Activated gamma-delta T cell (primary cell): ENCODE measurements at places on chromosomes 2 and 18.

DNA sequence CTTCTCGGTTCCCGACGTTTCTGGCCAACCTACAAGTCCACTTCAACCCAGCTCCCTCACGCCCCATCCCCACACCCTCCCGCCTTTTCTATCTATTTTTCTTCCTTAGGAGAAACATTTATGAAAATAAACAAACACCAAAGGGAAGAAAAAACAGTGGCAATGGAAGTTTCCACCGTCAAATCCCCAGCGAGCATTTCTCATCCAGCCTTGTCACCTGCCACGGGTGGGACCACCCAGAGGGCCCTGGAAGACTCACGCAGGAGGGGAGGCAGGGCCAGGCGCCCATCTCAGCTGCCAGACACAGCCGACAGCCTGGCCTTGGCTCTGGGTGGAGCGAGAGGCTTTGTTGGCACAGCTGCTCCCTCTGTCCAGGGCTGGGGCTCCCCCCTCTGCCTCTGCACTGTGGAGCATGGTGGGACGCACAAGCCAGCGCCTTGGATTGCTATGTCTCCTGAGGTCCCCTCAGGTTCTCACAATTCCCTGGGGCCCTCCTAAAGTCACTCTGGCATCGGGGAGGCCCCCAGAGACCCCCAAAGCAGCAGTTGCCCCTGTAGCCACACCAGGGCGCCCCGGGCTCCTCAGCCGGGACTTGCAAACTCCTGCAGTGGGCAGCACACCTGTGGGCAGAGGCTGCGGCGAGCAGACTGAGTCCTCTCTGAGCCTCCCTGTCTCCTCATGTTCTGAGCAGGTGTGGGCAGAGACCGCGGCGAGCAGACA is 395.7 kb upstream of the SALL3 start:
- no peak for DNase-seq

- DNase-seq, result no peak
Observed at GRCh38 chr2:186382932-186383331, 103.1 kb upstream of the ZC3H15 start.

- no peak for DNase-seq
Observed at GRCh38 chr2:238187618-238188548, 15.6 kb downstream of the ILKAP start.

GRCh38 chr2:11416186-11416585 is 49.8 kb downstream of the E2F6 start:
- DNase-seq, result no peak

GRCh38 chr18:24488824-24489493 is 28.5 kb downstream of the HRH4 start:
- no peak for DNase-seq

DNA sequence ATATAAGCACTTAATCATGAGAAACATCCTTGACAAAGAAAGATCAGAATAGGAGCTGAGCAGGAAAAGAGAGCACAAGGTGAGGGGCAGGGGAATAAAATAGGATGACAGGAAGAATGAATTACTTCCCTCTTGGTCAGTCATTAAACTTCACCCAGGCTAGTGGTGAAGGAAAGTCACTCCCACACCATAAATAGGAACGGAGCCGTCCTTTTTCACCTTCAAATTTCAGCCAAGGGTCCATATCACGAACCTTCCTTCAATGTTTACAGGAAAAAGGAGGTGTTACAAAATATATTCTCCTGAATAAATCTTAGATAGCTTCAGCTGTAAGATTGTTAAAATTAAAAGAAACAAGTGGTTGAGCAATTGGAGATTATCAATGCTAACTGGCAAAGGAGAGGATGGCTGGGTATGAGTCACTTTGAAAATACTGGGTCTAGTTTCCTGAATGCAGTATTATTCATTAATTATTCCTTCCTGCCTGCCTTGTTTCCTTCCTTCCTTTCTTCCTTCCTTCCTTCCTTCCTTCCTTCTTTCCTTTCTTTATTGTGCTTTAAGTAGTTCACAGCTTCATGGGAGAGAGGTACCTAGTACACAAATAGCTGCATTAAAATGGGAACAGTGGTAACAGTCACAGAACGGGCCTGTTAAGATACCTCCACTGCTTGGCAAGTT is 292.3 kb upstream of the ID2 start:
- no peak for DNase-seq

GRCh38 chr2:10954416-10954815 is 42.7 kb downstream of the KCNF1 start:
- DNase-seq, result no peak

- DNase-seq, result no peak
Observed at GRCh38 chr2:216257089-216257488, 115.2 kb downstream of the MARCHF4 start.

GRCh38 chr2:189658306-189659212 is 2.7 kb upstream of the ASNSD1 start:
- no peak for DNase-seq

DNA sequence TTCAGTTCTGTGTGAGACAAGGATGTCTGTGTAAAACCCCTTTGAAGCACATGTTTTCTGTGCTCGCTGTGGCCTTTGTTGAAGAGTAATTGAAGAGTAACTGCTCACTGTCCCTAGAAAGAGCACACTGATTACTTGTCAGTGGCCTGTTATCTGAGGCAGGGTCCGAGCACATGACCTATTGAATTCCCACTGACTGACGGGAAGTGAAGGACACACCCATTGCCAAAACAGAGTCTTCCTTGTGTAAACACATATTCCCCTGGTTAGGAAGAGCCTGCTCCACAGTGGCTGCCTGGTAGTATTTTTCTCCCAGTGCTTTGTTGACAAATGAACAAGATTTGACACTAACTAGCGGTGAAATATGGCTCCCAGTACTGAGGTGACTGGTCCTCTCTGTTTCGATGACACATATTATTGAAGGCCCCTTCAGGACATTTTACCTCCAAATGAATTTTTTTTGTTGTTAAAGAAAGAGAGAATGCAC is 148.5 kb upstream of the GYPC start:
- DNase-seq, result no peak

DNA sequence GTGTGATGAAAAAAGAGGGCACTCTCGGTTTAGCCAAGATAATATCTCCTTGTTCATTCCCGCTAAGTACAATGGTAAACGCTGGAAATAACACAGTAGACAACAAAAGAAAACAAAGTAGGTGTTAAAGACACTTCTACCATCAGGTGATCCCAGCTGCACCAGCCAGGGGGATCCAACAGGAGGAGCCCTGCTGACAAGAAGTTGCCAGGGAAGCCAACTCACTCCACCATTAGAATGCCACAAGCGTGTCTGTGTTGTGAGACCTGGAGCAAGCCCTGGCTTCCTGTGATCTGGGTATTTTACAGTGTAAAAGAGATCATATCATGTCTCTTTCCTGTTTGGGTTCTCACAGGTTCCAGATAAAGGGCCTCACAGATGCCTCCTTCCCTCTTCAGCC is 117.0 kb downstream of the GRB14 start:
- no peak for DNase-seq

GRCh38 chr2:112622528-112622849 is 23.2 kb upstream of the SLC20A1 start:
- DNase-seq, result no peak

DNA sequence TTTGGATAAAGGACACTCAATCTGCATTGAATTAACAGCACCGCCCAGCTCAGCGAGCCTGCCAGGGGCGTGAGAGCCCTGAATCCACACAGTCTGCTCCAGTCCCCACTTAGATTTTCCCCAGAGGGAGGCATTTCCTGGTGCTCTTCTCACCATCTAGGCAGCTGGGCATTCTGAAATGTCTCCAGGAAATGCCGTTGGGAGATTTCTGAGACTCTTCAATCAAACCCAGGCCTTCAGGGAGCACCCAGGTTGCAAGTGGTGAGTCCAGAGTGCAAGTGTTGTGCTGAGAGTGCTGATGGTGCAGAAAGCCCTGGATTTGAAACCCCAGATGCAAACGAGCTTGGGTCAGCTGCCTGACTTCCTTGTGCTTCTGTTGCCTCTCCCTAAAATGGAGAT is 23.4 kb upstream of the TMEM37 start:
- DNase-seq, result no peak

DNA sequence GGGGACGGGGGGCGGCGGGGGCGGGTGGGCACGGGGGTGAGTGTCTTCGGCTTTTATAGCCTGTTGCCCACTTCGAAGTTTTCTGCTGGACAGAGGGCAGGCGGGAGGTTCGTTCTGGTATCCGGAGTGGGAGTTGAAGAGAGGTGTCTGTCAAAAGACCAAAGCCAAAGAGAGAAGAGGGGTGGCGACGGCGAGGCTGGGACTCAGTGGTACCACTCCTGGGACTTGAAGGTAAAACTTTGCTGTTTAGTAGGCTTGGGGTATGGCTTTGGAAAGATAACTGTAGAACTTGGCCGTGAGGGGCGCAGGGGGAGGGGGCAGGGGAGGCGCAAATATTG is 215.8 kb upstream of the DTNA start:
- no peak for DNase-seq

GRCh38 chr2:155190342-155190741 is 491.8 kb downstream of the KCNJ3 start:
- DNase-seq, result no peak

GRCh38 chr2:176885001-176885643 is 327.5 kb upstream of the HNRNPA3 start:
- no peak for DNase-seq

DNA sequence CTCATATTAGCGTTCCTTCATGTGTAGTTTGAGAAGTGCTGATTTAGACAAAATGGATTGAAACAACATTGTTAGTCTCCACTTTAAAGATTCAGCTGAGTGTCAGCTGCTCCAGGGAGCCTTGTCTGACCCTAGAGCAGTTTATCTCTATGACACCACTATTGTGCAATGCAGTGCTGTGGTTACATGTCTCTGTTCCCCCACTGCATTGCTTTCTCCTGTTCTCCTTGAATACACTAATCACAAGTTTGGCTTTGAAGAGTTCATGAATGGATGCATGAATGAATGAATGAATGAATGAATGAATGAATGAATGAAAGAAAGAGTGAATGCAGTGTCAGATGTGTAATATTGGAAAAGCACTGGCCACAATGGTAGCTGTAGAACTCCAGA is 38.3 kb downstream of the GCG start:
- DNase-seq, result no peak

GRCh38 chr2:133503323-133503722 is 64.9 kb downstream of the NCKAP5 start:
- DNase-seq, result no peak

- no peak for DNase-seq
Observed at GRCh38 chr2:690799-691198, 13.6 kb upstream of the TMEM18 start.

DNA sequence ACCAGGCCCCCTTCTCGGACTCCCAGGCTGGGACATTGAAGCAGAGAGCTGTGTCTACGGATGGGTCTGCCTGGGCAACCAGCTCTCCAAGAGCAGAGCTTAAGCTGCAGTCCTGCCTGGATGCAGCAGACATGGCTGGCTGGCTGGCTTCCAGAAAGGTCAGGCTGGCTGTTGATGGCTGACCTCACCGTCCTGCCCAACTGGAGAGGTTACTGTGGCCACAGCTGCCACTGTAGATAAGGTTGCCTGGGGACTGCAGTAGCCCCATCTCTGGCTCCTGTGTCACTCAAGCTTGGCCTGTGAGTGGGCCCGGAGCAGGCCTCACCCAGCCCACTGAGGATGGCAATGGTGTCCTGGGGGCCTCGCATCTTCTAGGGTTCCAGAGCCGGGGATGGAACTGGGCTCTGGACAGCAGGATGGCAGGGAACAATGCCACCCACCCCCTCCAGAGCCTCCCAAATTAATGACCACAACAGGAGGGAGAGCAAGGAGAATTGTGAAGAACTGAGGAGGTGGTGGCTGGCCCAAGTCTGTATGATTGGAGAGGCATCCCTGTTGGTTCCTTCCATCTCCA is 37.0 kb upstream of the FOSL2 start:
- DNase-seq, result no peak

GRCh38 chr2:192186806-192187205 is 7.9 kb downstream of the TMEFF2 start:
- no peak for DNase-seq

GRCh38 chr18:7754725-7755181 is 187.6 kb downstream of the PTPRM start:
- no peak for DNase-seq

- no peak for DNase-seq
Observed at GRCh38 chr2:69007603-69008002, 5.4 kb upstream of the ANTXR1 start.

- no peak for DNase-seq
Observed at GRCh38 chr2:203021991-203022390, 7.3 kb downstream of the NBEAL1 start.

- no peak for DNase-seq
Observed at GRCh38 chr2:98240786-98241398, 105.4 kb upstream of the CNGA3 start.

GRCh38 chr2:181223234-181223633 is 234.0 kb upstream of the ITGA4 start:
- DNase-seq, result no peak

DNA sequence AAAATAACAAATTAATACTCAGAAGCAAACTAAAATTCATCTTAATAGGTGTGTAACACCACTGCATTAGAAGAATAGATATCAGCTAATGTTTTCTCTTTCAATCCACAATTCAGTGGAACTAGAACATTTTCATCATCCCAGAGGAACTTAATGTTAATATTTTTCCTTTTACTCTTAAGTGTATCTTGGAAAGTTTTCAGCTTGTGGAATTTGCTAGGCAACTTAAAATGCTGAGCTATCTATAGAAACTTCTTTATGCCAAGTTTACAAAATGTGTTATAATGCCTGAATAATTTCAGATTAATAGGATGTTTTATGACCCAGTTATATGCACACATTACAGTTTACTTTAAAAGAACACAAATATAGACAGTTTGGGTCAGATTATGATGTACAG is 86.6 kb upstream of the FAM237A start:
- DNase-seq, result no peak

- DNase-seq, result no peak
Observed at GRCh38 chr2:239042551-239043320, 194.9 kb downstream of the TWIST2 start.

DNA sequence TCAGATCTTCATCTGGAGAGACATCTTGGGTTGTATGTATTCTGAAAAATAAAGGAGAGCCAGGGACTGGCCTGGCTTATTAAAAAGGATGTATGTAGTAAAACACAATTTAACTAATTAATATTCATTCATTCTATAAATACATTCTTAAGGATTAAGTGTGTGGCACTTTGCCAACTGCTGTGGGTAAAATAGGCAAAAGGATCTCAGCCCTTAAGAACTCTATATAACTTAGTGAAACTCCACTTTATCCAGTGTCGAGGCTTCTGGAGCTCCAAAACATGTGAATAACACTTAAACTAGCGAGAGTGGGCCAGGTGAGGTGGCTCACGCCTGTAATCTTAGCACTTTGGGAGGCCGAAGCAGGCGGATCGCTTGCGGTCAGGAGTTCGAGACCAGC is 7.7 kb upstream of the STK39 start:
- no peak for DNase-seq

GRCh38 chr2:937530-937929 is 13.1 kb upstream of the SNTG2 start:
- DNase-seq, result no peak
